ENCODE measurements at places on chromosomes 12 and 14.

DNA sequence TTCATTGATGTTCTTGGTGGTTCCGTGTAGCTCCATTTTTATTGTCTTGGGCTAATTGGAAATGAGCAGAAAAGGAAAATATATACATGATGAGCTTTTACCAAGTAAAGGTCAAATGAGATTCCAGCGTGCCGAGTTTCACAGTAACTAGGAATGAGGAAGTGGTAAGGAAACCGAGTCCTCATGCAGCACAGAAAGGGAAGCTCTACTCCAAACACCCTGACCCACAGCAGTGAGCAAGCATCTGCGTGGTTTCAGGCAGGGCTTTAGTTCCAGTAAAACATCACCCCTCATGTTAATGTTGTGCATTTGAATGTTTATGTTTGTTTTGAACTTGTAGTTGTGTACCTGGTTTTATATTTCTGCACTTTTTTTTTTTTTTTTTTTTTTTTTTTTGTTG is 208.0 kb downstream of the SLC41A2 start:
- DNase-seq, result peak; percentile 71

DNA sequence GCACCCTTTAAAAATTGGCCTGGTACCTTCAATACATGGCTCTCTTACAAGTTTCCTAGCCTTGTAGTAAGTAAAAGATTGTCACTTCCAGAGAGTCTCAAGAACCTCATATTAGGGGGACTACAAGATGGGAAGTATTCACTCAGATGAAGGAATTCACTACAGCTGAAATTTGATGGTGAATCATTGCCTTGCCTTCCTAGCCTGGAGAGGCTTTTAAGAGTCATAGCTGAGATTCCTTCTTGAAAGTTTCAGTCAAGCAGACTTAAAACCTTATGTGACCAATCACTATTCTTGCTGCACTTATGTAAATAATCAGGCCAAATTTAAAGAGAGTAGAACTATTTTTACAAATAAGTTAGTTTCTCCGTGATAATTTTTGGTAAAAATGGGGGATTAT is 451.6 kb downstream of the TRHDE start:
- no peak for DNase-seq

DNA sequence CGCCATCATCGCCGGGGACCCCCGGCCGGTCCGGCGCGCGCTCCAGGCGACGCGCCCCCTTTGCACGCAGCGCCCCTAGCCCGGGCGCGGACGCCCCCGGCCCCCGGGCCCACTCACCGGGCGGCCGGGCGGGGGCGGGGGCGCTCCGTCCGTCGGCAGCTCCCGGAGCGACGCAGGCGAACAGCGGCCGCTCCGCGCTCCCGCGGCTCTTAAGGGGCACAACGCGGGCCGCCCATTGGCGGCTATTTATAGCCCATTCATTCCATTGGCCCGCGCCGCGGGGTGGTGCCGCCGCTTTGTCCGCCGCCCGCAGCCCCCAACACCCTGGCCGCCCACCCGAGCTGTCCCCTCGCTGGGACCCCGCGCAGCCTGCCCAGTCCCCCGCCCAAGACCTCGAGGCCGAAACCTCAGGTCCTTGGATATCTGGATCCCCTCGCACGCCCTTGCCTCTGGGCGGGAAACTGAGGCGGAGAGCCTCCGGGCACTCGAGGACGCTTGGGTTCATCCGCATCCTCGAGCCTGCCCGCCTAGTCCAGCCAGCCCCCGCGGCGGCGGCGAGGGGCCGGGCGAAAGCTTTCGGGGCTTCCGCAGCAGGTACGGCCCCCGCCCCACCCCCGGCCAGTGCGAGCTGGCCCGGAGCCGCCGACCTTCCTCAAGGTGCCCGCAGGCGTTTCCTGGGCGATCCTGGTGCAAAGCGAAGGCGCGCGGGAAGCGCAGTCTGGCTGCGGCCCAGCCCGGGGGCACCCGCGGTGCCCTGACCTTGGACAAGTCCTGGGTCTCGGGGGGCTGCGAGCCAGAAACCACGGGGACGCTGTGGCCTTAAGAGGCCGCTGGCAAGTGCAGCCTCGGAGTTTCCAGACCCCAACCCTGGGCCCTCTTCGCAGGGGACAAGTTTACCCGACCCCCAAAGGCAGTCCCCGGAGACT is at the start of gene CKB:
TSS of gene CKB (minus strand) at position 182 of the 926 bp plus-strand sequence. CDS start 337 bp downstream, outside the sequence.
- no peak for DNase-seq

GRCh38 chr14:60025571-60025970 is 66.2 kb upstream of the PCNX4 start:
- DNase-seq, result no peak

GRCh38 chr14:67186789-67187584 is 2.3 kb upstream of the GARIN2 start:
- DNase-seq, result no peak

- DNase-seq, result peak; percentile 61
These were observed 456.2 kb upstream of the MGAT4C start for GRCh38 chr12:86712425-86712843.

DNA sequence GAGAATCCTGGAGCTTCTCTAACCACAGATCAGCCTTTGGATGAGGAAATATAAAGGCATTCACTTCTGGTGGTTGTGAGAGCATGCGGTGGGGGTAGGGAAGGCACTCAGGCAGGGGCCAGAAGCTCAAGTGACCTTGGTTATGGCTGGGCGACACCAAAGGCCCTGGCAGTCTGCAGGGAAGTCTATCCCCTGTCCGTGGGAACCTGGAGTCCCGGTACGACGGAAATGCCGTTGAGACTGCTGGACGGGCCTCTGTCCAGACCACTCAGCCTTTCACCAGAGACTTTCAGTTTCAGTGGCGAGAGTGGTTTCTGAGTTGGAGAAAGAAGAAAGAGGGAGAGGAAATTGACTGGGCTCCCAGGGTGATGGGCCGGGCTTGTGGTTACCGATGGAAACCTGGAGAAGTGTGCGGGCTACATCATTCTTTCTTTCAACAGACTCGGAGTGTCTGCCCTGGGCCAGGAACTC is 20.9 kb downstream of the ISCA2 start:
- DNase-seq, result peak; percentile 71

DNA sequence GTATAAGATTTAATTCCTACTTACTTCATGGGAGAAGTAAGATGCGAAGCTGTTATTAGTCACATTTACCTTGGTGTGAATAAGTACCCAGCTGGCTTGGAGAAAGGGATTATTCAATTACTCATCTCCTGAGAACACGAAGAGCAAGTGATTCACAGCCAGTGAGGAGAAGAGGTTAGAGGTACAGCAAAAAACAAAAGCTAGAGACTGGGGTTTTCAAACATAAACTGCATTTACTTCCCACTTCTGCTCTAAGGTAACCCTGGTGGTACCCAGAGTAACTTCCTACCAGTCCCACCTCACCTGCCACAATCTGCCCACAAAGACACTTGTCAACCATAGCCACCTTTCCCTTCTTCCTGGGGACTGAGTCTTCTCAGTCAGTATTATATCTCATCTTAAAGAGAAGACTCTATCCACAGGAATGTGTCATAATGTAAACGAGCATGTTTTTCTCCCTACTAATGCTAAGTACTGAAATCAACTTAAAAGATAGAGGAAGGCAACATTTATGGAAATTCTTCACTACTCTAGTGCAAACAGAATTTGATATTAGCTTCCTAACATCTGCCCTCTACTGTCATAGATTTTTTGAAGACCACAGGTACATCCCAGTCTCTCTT is 6.0 kb upstream of the IL22 start:
- no peak for DNase-seq

- DNase-seq, result no peak
These were observed 612.4 kb downstream of the NRXN3 start for GRCh38 chr14:78782551-78782950.

- no peak for DNase-seq
These were observed 226.4 kb downstream of the NELL2 start for GRCh38 chr12:44649693-44650092.

DNA sequence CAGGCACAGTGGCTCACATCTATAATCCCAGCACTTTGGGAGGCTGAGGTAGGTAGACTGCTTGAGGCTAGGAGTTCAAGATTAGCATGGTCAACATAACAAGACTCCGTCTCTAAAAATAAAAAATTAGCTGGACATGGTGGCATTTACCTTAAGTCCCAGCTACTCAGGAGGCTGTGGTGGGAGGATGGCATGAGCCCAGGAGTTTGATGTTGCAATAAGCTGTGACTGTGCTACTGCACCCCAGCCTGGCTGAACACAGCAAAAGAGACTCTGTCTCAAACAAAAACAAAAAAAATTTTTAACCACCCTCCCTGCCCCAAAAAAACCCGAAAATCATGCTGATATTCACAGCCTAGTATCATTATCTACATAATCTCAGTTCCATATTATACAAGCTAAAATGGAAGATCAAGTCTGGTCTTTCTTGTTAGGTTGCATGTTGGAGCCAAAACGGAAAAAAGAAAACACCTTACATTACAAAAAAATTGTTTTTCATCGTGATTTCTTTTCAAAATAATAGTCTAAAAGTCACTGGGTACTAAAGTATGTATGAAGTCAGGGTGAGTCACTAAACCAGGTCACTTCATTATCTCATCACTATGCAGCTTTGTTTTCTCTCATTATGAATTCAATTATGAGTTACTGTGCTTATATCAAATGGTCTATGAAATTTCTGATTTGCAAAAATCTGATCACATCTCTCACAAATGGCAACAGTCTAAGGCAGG is 13.8 kb downstream of the GXYLT1 start:
- peak; percentile 25 for DNase-seq

DNA sequence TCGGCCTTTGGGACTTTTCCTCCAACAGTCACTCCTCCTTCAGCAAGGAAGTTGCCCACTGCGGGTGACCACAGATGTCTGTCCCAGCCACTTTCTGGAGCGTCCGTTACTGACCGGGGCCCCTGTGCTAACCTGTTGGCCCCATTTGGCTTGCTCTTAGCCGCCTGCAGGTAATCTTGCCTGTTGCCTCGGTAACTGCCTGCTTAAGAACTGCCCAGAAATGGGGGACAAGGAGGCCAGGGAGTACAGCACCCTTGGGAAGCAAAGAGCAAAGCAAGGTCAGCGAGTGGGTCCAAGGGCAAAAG is 338.8 kb upstream of the SFSWAP start:
- DNase-seq, result no peak

DNA sequence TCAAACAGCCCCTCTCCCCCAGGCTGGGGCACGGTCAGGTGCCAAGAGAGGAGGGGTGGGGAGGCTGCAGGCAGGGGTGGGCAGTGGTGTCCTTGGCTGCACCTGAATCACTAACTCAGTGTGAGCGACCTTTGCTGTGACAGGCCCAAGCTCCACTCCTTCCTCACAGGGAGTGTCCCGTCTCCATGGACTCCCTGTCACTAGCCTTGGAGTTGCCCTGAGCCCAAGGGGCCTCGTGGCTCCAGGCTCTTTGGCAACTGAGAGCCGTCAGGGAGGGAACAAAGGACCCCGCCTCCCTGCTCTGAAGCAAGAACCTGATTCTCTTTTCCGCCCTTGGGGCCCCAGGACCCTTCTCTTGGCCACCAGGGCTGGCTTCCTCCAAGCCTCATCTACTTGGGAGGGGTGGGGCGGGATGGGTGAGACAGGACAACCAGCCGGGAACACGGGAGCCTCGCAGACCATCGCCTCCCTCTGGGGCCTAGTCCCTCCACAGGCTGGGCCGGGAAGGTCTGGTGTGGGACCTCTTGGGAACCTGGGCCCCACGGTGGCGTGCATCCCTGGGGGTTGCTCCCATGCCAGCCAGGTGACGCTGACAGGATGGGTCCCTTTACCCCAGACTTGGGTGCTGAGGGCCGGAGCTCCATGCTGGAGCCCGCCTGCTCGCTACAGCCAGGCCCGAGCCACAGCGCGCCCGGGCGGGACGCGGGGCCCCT is 935 bp upstream of the ADSS1 start:
- DNase-seq, result no peak

GRCh38 chr14:93619176-93619793 is 169.0 kb downstream of the PRIMA1 start:
- DNase-seq, result peak; percentile 60

DNA sequence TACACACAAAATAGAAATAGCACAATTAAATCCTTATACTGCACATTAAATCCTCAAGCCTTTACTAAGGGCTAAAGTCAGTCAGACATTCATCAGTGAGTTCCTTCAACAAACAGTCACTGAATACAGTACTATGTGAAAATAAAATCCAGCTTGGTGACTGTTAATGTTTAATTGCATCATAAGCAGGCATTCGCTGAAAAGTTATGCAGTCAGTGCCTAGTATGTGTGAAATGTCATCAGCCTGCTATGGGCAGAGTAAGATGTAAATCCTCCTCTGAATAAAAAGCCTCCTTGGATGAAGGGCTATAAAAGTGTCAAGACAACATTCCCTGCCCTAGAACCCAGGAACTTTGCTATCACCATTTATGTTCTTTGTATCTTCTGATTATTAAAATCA is 116.4 kb downstream of the PRICKLE1 start:
- no peak for DNase-seq

DNA sequence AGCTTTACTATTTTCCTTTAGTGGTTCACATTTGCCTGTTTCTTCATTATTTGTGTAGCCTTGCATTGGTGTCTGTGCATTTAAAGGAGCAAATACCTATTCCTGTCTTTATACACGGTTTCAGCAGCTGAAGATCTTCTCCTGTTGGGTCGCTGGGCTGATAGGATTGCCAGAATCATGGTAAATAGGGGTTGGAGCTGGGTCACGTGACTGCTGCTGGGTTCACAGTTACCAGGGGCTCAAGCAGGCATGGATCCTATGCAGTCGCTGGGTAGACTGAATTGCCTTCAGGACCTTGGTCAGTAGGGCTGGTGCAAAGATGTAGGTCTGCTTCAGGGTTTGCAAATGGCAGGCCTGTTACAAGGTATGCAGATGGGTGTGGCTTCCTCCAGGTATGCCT is 398.4 kb downstream of the RPS29 start:
- no peak for DNase-seq

DNA sequence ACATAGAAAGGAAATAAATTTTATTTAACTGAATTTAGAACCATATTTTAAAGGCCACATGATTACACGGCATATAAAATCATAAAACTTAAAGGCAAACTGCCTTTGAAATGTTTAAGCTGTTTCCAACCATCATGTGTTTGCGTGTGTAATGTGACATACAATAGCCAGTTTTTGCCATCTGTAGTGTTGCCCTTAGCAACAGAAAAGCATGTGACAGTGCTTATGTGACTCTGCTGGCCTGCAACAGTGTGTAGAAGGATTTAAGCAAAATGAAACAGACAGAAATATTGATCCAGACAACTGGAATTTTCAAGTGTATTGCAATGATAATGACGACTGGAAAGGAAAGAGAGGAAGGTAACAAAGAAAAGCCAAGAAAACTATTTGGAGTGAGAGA is 49.5 kb downstream of the TSPAN19 start:
- DNase-seq, result peak; percentile 59

GRCh38 chr14:41303506-41303905 is 303.2 kb upstream of the LRFN5 start:
- DNase-seq, result no peak

All from OCI-M1 (cell line).